Activated T-helper 1 cell treated with anti-CD3 and anti-CD28 coated beads, Interleukin-12 subunit alpha, Interleukin-12 subunit beta, Interleukin-2, Interleukin-4 antibody, amounts not matched to agents 30 ng/mL and 10 ng/mL and 1 ng/mL, durations not matched to agents 14 hours and 24 hours and 36 hours (primary cell): ENCODE measurements at places on chromosomes 1 and 21. TPM values are rescaled to one million over a fixed set of nuclear protein-coding genes. Genes with fewer than 3 reads are reported as not detected.

Gene RORC
- 2.6 and 2.7 TPM in 2 replicates for total RNA-seq

GRCh38 chr1:184854496-184855140 is 100.0 kb upstream of the EDEM3 start:
- DNase-seq = no peak

DNA sequence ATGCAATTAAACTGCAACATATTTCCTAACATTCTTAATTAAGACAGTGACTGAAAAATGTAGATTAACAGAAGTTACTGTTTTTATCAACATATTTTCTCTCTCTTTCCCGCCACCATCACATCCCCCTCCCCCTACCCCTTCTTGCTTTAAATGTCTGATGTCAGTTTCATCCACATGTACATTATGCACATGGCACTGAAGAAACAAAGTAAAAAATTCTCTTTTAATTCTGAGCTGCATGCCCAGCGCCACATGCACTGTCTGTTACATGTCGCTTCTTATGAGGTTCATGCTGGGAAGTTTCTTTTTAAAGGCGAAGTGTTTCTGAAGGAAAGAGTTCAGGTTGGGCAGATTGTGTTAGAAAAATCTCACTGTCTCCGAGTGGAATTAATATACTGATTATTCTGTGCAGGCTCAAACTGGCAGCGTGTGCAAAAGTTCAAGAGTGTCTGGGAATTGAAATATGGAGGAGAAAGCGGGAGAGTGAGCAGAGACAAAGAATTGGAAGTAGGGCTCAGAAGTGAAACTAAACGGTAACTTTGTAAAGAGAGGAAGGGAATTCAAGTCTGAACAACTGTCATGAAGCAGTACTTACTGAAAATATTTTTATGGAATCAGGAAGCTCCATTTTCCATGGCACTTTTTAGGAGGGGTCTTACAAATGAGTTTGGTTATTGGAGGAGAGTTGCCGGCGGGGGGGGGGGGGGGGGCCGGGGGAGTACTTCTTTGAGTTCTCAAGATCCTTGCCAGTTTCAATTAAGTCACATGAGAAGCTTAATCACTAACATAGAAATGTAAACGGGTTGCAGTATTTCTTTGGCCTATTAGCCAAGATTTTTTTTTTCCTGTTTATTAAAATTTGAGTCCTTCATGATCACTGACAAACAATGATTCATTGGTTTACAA is 217.6 kb downstream of the SDCCAG8 start:
- no peak for DNase-seq

GRCh38 chr1:21126324-21126723 is 50.4 kb downstream of the EIF4G3 start:
- no peak for DNase-seq

GRCh38 chr1:83760226-83761021 is 238.5 kb downstream of the TTLL7 start:
- no peak for DNase-seq

- no peak for DNase-seq
These were observed 9.7 kb downstream of the PTPN14 start for GRCh38 chr1:214541693-214542092.

Gene FTCD
- total RNA-seq = 0.56 and 0.62 TPM in 2 replicates

DNA sequence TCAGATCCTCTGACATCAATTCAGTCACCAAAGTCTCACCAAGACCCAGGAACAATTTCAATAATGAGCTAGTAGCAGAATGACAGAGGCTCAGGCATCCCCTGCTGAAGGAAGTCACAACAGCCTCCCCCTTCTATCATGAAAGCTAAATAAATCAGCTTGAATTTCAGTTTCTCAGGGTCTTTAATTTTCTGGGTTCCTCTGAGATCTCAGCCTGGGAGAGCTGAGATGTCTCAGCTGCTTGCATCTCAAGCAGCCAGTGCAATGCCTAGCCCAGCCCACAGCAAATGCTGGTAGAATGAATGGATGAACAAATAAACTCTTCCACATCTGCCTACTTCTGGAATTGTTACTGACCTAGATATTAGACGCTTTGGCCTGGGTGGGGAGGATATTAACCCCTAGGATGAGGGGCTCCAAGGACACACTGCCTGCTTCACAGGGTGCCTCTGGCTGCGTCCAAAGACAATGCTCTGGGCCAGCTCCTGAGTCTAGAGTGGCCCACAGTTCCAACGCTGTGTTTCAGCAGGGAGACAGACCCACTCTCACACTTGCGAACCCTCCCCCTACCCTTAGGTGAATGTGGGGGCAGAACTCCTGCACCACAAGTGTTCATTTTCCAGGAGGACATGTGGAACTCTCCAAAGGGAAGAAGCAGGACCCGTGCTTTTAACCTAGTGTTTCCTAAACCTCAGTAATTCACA is 11.2 kb upstream of the LORICRIN start:
- no peak for DNase-seq

GRCh38 chr1:43763497-43763973 is 56.2 kb downstream of the ST3GAL3 start:
- peak; percentile 25 for DNase-seq

Gene DISP3
- total RNA-seq = 0.41 and 0.44 TPM in 2 replicates

Gene GJB3
- total RNA-seq = not detected in 2 replicates

GRCh38 chr21:28675331-28676041 is 317.2 kb downstream of the LTN1 start:
- no peak for DNase-seq

DNA sequence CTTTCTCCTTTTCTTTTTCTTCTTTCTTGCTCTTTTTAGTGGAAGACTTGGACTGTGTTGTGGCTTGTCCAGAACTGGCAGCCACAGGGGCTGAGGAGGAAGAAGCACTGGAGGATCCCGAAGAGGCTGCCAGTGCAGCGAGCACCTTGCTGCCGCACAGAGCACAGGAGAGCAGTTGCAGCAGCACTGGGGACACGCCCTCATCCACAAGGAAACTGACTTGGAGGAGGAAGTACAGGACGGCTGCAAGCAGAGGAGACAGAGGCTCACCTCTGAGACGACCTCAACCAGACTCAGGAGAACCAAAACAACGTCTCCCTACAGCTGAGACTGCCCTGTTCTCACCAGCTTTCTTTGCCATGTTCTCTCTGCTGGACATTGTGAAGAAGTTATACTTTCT is 88.9 kb downstream of the UBR4 start:
- DNase-seq = no peak

GRCh38 chr1:174230399-174230798 is 71.1 kb downstream of the RABGAP1L start:
- no peak for DNase-seq

Gene MIXL1
- not detected in 2 replicates for total RNA-seq

DNA sequence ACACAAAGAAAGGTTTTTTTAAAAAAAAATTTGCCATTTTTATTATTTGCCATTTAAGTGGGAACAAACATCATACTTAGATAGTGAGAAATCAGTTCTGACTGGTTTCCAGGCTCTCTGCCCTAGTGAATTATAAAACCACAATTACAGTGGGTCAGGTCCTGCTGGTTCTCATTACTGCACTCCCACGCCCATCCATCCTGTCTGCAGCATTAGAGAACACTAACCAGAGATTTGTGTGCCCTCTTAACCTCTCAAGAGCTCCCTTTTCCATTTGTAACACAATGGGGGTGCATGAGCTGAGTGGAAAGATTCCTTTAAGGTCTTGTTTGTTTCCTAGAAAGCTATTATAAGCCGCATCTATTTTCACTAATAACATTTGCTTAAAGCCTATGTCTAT is 489.3 kb downstream of the AMY1C start:
- DNase-seq = no peak

Gene DCDC2B
- total RNA-seq = 0.15 TPM in 1 of 2 replicates, not detected in the other

Gene ADGRL4
- total RNA-seq = not detected in 2 replicates

DNA sequence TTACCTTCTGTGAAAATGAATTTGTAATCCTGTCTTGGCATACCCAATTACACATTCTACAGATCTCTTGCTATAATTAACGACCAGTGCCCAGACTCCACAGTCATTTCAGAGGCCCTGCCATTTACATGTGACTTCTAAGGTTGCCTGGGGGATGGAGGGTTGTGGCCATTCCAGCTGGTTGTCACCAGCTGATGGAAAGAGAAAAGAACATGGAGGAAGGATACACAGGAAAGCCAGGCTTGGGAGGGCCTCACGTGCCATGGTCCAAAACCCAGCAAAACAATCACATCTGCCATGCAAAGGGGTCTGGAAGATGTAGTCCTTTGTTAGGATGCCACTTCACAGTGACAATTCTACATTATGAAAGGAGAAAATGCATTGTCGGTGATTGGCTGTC is 59.3 kb downstream of the LAMC2 start:
- no peak for DNase-seq

DNA sequence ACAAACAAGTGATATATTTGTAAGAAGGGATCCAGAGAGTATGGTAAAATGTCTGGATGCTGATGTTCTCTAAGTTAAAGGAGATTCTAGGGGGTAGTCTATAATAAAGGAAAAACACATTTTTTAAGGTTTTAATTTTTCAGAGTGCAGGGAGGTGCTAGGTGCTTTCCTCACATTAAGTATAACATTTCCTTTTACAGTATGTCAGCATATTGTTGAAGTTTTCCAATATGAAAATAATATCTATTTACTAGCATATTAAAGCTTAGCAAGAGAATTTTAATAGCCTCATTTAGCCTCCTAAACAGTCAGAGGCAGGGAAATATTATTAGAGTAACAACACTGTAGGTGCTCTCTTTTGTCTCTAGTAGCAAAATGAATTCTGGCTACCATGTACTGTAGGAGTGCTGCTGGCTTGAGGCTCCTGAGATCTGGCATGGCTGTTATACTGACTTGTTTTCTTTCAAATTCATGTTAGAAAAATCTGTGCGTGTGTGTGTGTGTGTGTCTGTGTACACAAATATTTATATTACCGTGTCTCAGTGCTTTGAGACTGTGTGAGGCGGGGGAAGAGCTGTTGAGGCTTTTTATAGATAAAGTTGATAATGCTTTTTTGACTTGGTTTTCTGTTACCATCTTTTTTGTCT is 71.0 kb downstream of the POU2F1 start:
- DNase-seq = no peak

DNA sequence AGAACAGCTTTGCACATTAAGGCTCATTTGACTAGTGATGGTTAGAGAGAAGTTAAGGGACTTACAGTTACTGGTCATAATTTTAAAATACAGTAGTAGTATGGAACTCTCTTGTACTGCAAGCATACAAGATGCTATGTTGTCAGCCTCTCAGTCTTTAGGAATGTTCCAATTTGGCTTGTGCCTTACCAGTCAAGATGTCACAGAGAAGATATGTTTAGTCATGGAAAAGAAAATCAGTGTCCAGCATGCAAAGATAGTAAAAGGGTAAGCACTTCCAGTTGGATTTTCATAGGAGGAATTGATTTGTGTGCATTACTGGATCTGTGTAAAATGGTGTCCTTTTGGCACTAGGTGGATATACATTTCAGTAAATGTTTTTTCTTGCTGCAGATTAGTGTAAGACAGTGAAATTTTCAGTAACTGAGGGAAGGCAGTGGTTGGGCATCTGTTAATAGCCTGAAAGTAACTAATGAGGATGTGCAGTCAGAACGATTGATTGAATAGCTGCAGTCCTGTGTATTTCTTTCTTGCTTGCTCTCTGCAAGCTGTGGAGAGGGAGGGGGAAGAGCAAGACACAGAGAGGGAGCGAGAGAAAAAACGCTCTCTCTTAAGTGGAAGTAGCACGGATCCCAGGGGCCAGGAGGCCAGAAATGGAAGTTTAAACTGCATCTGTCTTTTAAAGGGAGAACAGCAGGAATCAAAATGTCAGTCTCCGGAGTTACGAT is 108.2 kb downstream of the CLEC20A start:
- DNase-seq = no peak

DNA sequence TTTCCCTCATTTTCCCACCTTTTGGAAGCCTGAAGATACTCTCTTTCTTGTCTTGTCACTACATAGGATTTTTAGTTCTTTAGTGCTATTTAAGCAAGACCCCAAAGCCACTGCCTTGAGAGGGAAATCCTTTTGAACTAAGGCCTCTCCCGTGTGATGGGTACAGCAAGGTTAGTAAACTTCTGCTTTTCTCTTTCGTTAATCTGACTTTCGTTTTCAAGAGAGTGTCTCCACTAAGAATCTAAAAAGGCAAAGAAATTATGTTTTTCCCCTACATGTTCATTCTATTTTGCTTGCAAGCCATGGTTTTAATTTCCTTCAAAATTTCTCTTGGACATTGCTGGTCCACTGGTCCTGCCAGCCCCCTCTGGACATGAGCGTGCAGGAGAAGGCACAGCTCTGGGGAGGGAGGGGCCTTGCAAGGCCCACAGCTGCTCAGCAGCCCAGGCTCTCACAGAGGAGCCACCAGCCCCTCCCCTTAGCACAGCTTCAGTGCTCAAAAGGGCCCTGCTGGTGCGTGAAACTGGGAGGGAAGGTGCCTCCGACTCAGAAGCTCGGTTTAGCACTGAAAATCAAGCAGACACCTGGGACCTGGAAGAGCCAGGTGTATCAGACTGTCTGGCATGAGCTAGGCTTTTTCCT is 210.9 kb upstream of the GALNT2 start:
- peak; percentile 16 for DNase-seq

DNA sequence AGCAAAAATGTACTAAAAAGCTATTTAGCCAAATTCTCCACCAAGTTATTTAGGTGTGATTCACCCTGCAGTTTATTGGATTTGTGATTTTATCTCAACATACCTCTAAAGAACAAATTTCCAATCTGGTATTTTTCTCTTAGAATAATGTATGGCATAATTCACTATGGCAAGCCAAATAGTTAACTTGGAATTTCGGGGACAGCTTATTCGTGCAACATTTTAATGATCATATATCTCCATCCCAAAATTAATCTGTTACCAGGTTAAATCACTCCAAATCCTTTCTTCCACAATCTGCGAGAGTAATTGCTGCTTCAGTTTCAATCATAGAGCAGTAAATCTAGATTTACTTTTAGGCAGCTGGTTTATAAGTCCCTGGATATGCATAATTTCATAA is 53.4 kb downstream of the ERICH3 start:
- DNase-seq = no peak

Gene BGLAP
- 1.8 and 2.5 TPM in 2 replicates for total RNA-seq

DNA sequence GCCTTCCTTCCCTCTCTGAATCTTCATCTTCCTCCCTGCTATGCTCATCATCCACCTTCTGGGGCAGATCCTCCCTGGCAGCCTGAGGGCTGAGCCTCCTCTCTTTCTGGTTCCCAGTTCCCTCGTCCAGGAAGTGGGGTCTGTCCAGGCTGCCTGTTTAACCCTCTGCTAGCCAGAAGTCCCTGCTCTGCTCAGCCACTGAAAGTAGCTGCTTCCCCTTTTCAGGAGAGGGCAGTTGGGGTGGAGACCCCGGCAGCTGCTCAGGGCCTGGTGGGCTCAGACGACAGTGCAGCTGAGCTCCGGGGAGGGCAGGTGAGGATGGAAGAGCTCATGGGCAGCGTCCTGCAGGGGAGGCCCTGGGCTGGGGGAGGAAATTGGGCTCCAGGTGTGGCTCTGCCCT is 43.1 kb upstream of the ETV3 start:
- DNase-seq = no peak

DNA sequence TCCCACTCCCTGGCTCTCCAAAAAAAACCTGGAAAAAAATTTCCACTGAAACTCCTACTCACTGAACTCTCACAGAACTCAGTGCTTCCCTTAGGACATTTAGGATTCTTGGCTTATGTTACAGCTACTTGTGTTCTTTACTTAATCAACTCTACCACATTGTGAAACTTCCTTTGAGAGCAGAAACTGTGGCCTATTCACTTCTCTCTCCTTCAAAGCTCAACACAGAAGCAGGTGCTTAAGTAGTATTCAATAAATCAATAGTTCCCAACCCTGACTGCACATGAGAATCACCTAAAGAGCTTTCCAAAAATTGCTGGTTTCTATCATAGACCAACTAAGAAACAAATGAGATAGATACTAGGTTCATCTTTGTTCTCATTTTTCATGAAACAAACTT is 67.9 kb upstream of the DMRTA2 start:
- no peak for DNase-seq

Gene NCMAP
- total RNA-seq = not detected in 2 replicates

- no peak for DNase-seq
These were observed 41.2 kb upstream of the FOXO6 start for GRCh38 chr1:41319807-41320711.
